HFFc6 (cell line): ENCODE measurements at places on chromosomes 3 and 15. TPM values are rescaled to one million over a fixed set of nuclear protein-coding genes. Genes with fewer than 3 reads are reported as not detected.

The HRG gene
- total RNA-seq = not detected in 3 replicates

The PROK2 gene
- not detected in 2 replicates for total RNA-seq

The CCK gene
- total RNA-seq = not detected in 2 replicates

DNA sequence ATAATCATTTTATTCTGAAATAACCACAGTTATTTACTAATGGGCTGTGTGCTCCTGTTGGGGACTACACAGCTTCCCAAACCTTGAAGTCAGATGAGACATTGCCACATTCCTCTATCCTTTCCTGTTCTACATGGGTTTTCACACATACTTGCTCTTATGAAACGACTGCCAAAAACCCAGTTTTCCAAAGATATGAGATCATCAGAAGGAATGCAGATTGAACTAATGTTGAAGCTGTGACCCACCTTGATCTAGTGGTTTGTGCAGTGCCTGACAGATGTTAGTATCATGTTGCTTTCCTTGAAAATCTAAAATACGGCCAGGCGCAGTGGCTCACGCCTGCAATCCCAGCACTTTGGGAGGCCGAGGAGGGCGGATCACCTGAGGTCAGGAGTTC lies 144.6 kb downstream of the VGLL4 start:
- DNase-seq = peak; percentile 86
- peak overlapping the region; percentile 57 for H3K27ac ChIP-seq
- peaks cover 31% of the 10 kb centered on the region for H3K4me1 ChIP-seq
- H3K36me3 ChIP-seq = peaks cover 9% of the 10 kb centered on the region
- H3K27me3 ChIP-seq = no peaks in the 10 kb centered on the region; the same call in 1 of the 2 replicates

The HCLS1 gene
- total RNA-seq = 0.89 and 6.6 TPM in 2 replicates

DNA sequence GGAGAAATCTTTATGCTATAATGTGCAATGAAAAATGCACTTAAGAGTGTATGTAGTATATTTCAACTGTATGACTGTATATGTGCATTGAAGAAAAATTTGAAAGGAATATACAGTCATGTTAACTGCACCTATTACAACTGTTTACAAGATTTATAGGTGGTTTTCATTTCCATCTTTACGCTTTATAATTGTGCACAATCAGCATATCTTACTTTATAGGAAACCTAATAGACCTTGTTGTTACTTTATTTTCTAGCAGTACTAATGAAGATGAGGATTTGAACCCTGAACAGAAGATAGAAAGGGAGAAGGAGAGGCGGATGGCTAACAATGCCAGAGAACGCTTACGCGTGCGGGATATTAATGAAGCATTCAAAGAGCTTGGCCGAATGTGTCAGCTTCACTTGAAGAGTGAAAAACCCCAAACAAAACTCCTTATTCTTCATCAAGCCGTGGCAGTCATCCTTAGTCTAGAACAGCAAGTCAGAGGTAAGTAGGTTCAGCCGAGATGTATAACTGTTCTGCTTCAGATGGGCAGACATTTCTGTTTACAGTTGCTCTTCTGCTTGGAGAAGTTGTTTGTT lies 103.4 kb upstream of the CGNL1 start:
- no peak for DNase-seq
- no peaks in the 10 kb centered on the region; the same call in 1 of the 2 replicates for H3K27me3 ChIP-seq
- no peak overlapping the region for H3K4me3 ChIP-seq
- H3K4me1 ChIP-seq = peaks cover 6% of the 10 kb centered on the region; the same call in 1 of the 2 replicates
- no peak overlapping the region for H3K27ac ChIP-seq

The IL17RD gene
- 0.09 to 0.14 TPM in 2 of 3 replicates, not detected in the other for total RNA-seq

DNA sequence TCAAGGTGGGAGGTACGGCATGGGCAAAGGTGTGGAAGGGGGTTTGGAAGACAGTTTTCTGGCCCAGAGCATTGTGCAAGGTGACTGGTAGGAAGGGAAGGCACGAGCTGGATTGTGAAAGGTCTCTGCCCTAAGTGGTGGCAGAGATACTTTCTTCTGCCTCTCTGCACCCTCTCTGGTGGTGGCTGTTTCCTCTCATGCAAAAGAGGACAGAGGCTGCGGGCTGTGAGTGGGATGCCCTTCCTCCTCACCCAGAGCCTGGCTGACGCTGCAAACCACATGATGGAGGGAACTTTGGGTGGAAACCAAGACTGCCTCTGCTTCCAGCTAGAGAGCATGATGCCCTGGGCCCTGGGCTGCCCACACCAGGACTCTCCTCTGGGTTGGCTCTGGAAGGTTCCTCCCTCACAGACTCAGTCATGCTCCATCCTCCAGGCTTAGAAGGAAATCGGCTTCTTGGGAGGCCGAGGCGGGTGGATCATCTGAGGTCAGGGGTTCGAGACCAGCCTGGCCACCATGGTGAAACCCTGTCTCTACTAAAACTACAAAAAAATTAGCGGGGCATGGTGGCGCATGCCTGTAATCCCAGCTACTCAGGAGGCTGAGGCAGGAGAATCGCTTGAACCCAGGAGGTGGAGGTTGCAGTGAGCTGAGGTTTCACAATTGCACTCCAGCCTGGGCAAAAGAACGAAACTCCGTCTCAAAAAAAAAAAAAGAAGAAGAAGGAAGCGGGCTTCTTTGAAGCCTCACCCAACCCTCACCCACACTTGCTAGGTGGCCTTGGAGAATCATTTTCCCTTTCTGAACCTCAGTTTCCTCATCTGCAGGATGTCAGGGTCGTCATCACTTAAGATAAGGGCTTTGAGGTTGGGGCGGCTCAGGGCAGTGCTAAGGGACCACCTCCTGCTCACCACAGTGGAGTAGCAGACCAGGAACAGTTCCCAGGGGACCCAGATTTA lies 8.3 kb downstream of the PSTPIP1 start:
- H3K27me3 ChIP-seq = peaks cover 38% of the 10 kb centered on the region
- H3K4me3 ChIP-seq = no peak overlapping the region
- H3K36me3 ChIP-seq = 0 out of 2 replicates have a peak, but pooled peaks cover 5% of the 10 kb centered on the region
- no peak overlapping the region for H3K27ac ChIP-seq
- H3K4me1 ChIP-seq = no peaks in the 10 kb centered on the region
- no peak for DNase-seq

The THPO gene
- not detected in 3 replicates for total RNA-seq

The MED12L gene
- total RNA-seq = 0.03 to 0.64 TPM (median 0.05 TPM) in 3 replicates
